ENCODE measurements at places on chromosomes 1 and 21.

DNA sequence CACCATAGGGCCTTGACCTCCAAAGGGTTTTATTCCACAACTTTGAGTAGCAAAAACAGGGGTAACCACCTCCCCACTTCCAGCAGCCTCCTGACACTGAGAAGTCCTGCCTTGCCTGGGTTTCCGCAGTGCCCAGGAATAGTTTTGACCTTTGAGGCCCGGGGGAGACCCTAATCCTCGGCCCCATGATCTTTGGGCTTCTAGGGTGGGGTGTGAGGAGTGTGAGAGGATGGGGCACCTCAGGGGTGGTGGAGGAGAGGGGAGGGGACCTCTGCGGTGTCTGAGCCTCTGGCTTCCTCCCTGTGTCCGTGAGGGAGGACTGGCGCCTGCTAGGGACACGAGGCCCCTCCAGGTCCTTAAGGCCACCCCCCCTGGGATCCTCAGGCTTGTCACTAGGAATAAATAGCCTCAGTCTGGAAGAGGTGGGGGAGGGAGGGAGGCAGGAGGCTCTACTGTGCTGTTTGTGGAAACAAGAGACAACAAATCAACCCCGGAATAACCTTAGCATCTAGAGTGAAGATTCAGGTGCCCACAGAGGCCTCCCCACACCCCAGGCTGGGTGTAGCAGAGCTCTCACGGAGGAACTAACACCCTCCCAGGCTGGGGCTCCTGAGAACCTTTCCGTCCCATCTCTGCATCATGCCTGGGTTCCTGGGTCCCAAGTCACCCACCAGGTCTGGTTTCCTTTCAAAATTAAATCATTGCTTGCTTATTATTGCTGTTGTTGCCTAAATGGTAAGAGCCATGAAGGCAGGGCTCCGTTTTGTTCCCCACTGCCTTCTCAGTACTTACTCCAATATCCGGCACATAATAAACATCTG, 904 bp upstream of the FHL3 start:
- no peak for DNase-seq

DNA sequence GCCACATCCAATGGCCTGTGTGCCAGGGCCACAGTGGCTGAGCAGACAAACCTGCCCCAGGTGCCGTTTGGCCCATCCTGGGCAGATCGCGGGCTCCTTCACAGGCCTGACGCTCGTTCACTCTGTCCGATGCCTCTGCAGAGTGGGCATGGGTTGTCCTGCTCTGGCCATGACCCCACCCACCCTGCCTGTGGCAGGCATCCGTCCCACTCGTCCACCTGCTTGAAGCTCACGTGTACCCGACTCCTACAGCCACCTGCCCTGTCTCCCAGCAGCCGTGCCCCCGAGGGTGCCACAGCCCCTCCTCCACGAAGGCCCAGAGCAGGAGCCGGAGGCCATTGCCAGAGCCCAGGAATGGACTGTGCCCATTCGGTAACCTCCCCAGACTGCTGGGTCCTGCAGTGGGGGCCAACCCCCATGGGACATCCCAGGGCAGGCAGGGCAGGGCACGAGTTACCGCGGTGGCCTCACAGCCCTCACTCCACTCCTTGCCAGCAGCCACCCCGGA, 41.9 kb downstream of the TRIM11 start:
- no peak for DNase-seq

DNA sequence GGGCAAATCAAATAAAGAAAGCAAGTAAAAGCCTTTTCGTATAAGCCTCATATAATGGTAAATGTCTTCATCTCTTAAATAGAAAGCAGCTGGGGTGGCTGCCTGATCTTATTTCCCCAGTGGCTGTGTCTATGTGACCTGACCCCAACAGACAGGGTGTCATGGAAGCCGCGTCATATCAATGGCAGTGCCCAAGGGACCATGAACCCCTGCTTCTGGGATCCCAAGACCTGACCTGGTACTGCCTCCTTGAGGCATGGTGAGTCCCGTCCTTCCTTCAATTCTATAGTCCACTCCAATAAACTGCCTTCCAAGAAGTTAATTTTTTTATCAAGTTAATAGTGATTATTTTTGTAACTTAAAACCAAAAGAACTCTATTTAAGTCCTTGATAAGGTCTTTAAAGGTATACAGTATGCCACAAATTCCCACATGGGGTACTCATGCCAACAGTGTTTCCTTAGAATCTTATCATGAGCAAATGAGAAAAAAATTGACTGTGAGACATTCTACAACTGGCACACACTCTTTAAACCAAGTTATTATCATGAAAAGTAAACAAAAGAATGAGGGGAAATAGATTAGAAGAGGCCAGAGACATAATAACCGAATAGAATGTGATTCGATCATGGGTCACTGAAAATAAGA, 104.6 kb downstream of the ADSS2 start:
- no peak for DNase-seq

DNA sequence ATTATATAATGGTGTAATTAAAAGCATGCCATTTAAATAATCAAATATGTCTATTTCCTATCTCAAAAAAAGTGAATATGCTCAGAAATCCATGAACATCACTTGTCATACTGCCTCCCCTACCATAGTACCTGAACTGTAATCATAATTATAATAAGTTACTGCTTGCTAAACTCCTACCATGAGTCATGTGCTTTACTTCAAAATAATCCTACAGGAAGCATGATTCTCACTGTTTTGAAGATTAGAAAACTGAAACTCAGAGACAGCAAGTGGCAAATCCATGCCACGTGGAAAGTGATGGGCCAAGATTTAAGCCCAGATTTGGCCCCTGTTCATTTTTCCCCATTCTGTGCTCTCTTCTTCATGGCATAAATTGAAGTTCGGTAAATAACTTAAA, 5.2 kb downstream of the LRRC7 start:
- no peak for DNase-seq
